ENCODE measurements at places on chromosomes 1 and 21.

DNA sequence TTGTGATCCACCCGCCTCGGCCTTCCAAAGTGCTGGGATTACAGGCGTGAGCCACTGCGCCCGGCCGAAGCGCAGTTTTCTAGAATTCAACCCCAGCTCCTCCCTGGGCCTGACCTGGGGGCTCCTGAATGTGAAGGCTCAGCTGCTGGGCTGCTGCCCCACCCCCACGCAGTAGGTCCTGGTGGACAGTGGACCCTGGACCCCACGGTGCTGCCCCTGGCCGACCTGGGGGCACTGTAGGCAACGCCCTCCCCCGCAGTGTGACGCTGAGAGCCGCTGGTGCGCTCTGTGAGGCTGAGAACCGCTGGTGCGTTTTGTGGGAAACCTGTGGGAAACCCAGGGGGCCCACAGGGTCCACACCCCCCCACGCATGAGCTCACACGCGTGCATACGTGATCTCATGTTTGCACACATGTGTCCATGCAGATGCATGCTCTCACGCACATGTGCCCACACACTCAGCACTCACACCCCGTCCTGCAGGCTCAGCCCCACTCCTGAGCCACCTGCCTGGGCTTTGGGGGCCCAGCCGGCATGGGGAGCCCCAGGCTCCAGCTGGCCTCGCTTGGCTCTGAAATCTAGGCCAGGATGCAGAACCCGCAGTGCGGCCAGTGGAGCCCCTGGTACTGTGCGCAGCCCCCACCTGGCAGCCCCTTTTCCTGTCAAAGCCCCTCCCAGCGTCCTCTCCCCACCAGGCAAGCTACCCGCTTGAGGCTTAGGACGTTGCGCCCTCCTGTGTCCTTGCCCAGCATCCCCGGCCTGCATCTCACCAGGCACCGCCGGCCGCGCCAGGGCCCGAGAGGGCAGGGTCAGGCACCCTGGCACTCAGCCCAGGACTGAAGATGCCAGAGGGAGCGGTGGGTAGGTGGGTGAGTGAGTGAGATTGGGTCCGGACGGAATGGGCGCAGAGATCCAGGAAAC, 67.7 kb downstream of the COL18A1 start:
- DNase-seq = no peak

DNA sequence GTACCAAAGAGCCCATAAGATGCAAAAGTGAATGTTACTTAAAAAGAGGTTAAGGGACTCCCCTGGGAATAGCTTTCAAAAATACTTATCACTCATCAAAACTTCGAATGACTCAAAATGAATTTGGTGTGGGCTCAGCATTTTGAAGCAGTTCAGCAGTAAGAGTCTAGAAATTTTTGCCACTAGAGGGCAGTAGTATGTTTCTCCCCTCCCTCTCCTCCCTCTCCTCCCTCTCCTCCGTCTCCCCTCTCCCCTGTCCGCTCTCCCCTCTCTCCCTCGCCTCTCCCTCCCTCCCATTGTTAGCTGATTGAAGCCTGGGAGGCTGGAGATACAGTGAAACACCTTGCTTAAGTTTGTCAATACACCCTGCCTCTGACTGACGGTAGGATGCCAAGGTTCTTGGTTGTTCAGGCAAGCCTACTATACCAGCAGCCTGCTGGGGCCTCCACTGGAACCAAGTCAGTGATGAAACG, 70.8 kb upstream of the TENT5C start:
- DNase-seq = peak; percentile 75

DNA sequence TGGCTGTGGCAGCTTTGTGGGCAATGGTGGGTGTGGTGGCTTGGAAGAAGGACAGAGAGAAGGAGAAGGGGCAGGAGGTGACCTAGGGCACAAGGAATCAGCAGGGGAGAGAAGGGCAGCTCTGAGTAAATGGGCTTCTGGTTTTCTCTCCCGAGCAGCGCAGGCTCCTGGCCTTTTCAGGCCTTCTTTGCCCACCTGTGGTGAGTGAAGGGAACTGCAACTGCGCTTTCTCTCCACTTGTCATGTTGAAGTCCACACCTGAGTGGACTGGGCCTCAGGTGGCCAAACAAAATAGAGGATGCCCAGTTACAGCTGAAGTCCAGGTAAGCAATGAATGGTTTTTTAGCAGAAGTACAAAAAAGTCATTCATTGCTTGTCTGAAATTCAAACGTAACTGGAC, 29.4 kb upstream of the KCNA10 start:
- DNase-seq = no peak

DNA sequence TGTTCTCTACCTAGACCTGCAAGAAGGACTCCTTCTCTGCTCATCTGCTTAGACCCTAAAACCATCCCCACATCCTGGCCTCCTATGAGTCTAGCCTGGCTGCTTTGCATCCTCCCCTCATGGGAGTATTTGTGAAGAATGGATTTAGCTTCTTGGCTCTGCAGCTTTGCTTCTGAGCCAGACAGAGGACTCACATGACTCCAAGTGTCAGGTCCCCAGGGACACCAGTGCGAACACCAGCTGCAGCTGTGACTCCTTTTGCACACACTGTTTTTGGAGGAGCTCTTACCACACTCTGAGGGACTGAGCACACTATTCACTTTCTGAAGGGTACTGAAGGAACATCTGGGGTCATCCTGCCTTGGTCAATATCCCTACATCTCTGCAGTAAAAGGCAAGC, 131.8 kb upstream of the SGIP1 start:
- peak; percentile 78 for DNase-seq

DNA sequence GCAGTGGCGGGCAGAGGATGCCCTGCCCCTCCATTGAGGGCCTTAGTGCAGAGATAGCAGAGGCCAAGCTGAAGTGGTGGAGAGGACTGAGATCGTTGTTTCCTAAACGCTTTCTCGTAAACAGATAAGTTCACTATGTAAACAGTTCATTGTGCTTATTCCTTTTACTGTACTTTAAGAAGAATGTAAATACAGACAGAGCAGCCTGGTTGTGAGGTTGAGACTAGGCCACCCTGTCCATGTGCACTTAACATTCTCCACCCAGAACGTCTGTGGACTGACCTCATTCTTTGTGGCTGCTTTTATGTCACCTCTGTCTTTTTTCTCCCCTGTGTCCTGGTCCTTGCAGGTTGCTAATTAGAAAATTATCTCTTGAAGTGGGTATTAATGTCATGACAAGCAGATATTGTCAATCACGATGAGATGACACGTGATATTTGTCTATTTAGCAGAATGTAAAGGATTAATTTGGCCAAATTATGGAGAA, 8.5 kb downstream of the CENPS start:
- DNase-seq = no peak

DNA sequence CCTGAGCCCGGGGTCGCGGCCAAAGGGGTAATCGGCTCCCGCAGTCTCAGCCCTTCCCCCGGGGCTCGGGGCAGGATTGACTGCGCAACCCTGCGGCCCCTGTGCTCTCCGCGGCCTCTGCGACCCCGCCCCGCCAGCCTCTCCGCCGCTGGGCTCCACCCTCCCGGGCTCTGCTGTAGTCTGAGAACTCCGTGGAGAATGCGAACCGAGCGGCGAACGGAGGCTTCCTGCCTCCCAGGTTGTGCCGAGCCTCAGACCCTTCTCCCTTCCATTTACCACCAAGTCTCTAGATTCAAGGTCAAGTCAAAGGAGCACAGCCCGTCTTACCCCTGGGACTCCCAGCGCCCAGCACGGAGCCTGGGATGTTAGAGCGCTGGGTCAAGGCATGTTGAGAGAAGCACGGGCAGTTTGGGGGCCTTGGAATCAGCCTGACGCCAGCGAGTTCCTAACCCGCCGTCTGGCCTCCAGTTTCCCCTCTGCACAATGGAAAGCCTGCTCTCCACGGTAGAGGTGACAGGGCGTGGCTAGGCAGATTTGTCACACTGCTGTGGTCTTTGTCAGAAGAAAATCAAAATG, 3.0 kb downstream of the ATP2B4 start:
- DNase-seq = peak; percentile 49

DNA sequence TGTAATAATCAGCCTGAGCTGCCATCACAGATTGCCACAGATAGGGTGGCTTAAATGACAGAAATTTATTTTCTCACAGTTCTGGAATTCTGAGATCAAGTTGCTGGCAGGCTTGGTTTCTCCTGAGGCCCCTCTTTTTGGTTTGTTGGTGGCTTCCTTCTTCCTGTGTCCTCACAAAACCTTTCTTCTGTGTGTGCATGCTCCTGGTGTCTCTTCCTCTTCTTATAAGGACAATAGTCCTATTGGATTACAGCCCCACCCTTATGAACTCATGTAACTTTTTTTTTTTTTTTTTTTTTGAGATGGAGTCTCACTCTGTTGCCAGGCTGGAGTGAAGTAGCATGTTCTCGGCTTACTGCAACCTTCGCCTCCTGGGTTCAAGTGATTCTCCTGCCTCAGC, 41.0 kb upstream of the F3 start:
- no peak for DNase-seq

GRCh38 chr1:109906160-109906838, 4.3 kb upstream of the CSF1 start:
- DNase-seq = no peak

GRCh38 chr1:74728736-74729135, 4.1 kb downstream of the CRYZ start:
- DNase-seq = no peak

DNA sequence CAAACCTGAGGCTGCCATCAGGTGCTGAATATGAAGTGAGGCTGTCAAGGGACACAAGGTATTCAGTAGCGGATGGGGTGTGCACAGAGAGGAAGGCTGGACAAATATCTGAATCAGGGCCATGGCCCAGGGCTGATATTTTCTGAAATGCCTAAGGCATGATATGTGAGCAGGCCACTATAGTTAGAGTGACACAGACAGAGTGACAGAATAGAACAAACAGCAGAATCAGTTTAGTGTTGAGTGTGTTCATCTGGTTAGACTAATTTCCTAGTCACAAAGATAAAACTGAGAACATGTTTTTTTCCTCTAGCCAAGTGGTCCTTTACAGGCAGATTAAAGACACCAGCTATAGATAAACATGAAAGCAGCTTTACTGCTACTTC, 3.9 kb downstream of the OVAAL start:
- no peak for DNase-seq

- peak; percentile 17 for DNase-seq
Observed at GRCh38 chr1:240151136-240151735, 59.6 kb downstream of the FMN2 start.

DNA sequence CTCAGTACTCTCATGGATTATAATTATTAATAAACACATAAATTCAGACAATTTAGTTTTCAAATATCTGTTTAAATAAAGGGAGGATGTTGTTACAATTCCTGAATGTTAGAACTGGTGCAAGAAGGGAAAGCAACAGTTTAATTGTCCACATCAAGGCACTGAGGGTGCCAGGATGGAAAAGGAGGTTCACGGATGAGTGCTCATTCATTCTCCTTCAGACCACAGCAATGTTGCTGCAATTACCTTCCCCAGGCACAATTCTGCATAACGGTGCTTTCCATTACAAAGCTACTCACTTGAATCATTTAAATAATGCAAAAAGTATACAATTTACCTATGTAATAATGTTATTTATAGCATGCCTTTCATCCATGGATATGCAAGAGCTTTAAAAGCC, 52.3 kb upstream of the COG2 start:
- DNase-seq = no peak

- no peak for DNase-seq
Observed at GRCh38 chr1:182960046-182960445, 7.1 kb upstream of the SHCBP1L start.

DNA sequence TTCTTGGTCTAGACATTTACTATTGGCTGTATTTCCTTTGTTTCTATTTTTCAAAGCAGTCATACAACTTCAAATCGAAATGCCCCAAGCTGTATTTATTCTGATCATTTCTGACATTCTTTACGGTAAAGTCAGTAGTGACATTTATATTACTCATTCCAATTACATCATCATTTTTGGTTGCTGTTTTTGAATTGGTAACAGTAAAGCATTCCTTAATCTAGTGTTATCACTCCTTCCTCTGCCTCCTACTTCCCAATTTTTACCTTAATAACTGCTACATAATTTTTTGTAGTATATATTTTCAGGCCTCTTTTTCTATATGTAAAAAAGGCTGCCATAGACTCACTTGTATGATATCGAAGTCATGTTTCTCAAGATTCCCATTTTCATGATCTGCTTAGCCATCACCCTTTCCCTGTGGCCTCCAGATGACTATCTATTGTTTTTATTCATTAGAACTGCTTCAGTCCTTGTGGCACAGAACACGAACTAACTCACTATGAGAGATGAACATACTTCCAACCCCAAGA, 167.2 kb downstream of the RUNX1 start:
- peak; percentile 81 for DNase-seq

DNA sequence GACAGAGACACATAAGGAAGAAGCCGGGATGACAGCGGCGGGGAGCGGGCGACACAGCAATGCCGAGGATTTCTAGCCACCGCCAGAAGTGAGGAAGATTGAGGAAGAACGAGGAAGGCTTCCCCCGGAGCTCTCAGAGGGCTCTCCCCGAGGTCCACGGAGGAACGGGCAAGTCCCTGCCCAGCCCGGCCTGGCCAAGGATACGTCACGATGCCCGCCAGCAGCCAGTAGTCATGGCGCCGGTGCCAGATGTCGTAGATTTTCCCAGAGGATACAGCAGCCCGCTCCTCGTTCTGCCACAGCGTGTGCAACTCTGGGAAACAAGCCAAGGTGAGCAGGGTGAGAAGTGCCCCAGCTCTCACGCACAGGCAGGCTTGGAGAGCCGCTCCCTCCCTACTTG, 65.9 kb downstream of the KCNAB2 start:
- peak; percentile 39 for DNase-seq

GRCh38 chr1:102588536-102588935, 519.8 kb downstream of the COL11A1 start:
- peak; percentile 6 for DNase-seq

GRCh38 chr1:60621368-60621851, 461.0 kb upstream of the NFIA start:
- DNase-seq = no peak

DNA sequence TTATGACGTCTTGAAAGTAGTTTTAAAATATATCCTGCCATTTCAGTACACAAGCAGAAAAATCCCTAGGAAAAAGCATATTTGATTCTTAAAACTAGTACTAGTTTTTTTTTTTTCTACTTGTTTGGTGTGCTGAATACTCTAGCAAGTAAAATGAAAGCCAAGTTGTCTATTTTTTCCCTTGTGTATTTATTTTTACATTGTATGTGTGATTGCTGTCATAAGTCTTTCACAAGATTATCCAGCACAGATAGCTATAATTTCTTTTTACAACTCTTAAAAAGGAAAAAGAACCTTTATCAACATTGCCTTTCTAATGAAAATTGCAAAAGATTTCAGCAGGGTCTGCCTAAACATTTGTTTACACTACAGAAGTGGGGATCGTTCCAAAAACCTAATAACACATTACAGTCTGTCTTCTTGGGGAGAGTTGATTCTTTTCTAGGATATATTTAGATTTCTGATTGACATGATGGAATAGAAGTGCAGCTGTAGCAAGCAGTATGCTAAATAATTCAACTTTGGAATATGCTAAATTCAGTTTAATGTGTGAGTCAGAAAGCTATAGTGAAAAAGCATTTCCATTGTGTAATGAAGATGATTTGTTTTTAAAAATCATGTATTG, 2.5 kb downstream of the DR1 start:
- DNase-seq = no peak

- DNase-seq = no peak
Observed at GRCh38 chr1:33343539-33343938, 22.6 kb upstream of the A3GALT2 start.

DNA sequence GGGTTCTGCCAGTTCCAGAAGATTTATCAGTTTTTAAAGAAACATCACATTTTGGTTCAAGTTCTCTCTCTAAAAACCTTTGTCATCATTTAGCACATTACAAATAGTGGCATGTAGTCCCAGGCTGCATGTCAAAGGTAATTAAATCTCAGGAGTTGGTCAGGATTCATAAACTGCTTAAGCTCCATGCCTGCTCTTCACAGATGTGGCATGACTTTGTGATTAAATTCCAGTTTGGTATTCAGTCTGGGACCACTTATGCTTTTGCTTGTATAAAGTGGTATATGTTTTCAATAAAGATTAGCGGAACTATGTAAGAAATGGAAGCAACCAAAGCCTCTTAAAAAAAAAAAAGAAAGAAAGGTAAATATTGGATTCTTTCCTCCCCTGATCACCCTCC, 408.0 kb downstream of the DISC1 start:
- DNase-seq = no peak
